Gastrocnemius medialis (tissue), 4 donors: ENCODE measurements at places on chromosomes 2 and 18.

DNA sequence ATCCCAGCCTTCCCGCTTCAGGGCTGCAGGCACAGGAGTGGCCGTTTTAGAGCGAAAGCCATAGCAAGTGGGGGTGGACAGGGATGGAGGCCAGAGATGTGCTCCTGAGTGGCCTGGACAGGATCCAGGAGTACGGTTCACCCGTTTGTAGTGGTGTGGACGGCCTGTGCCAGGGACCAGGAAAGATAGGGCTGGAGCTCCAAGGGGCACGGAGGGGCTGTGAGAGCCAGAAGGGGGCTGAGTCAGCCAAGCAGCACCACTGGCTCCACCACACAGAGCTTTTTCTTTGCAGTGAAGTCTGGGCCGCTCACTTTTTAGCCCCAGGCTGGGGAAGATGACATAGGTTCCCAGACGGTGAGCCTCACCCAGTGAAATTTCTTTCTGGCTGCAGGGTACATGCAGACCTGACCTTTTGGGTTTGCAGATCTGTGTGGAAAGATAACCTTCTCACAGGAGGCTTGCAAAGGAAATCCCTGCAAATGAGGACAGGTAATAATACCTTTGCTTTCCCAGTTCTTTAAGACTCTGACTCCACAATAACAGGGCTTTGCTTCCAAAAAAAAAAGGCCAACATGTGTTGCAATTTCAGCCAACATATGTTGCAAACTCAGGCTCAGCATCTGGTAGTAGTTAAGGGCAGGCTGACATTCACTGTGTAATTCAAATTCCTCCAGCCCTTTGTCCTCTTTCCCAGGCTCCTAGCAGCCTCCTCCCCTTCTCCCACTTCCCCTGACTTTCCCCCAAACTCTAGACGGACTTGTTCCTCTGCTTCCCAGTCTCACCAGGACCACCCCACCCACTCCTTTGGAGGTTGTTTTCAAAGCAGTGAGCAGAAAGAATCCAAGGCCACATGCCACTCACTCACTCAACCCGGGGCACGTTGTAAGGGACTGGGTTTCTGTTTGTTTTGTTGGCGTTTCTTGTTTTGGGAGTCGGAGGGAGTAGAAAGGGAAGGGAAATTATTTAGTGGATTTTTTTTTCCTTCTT, 20.3 kb upstream of the LAPTM4A start:
- DNase-seq = peak; percentile 37
- H3K4me1 ChIP-seq = no peaks in the 10 kb centered on the region
- peak overlapping the region; percentile 76 for H3K27ac ChIP-seq
- no peaks in the 10 kb centered on the region for H3K36me3 ChIP-seq
- no peak overlapping the region for H3K4me3 ChIP-seq

- DNase-seq = no peak
- H3K27ac ChIP-seq = no peak overlapping the region
- no peaks in the 10 kb centered on the region for H3K36me3 ChIP-seq
- no peaks in the 10 kb centered on the region for H3K4me1 ChIP-seq
- no peak overlapping the region for H3K4me3 ChIP-seq
- H3K27me3 ChIP-seq = no peaks in the 10 kb centered on the region
Observed at GRCh38 chr2:232771870-232772269, 4.5 kb downstream of the KCNJ13 start.

DNA sequence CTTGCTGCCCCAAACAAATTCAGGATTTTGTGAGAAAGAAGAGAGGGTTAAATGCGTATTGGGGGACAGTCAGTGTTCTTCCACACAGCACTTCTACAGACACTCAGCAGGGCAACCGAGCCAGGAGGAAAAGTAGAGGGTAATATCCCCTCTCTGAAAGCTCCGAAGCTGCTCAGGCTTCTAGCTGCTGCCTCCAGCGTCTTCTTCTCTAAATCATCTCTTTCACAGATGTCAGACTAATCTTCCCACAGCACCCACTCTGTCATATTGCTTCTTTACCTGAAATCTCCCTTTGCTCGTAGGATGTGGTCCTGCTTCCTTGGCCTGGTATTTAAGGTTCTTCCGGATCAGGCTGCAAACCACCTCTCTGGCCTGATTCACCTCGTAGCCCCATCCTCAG, 117.6 kb upstream of the HAAO start:
- no peaks in the 10 kb centered on the region for H3K36me3 ChIP-seq
- peaks cover 30% of the 10 kb centered on the region for H3K4me1 ChIP-seq
- DNase-seq = no peak
- no peak overlapping the region for H3K4me3 ChIP-seq
- H3K27me3 ChIP-seq = no peaks in the 10 kb centered on the region
- H3K27ac ChIP-seq = no peak overlapping the region

- H3K36me3 ChIP-seq = no peaks in the 10 kb centered on the region
- peak; percentile 94 for DNase-seq
- H3K4me3 ChIP-seq = peak overlapping the region; percentile 97
- H3K27me3 ChIP-seq = no peaks in the 10 kb centered on the region
- H3K4me1 ChIP-seq = peaks cover 29% of the 10 kb centered on the region
- peak overlapping the region; percentile 100 for H3K27ac ChIP-seq
Observed at GRCh38 chr2:156342254-156343095, 10.0 kb upstream of the NR4A2 start.

DNA sequence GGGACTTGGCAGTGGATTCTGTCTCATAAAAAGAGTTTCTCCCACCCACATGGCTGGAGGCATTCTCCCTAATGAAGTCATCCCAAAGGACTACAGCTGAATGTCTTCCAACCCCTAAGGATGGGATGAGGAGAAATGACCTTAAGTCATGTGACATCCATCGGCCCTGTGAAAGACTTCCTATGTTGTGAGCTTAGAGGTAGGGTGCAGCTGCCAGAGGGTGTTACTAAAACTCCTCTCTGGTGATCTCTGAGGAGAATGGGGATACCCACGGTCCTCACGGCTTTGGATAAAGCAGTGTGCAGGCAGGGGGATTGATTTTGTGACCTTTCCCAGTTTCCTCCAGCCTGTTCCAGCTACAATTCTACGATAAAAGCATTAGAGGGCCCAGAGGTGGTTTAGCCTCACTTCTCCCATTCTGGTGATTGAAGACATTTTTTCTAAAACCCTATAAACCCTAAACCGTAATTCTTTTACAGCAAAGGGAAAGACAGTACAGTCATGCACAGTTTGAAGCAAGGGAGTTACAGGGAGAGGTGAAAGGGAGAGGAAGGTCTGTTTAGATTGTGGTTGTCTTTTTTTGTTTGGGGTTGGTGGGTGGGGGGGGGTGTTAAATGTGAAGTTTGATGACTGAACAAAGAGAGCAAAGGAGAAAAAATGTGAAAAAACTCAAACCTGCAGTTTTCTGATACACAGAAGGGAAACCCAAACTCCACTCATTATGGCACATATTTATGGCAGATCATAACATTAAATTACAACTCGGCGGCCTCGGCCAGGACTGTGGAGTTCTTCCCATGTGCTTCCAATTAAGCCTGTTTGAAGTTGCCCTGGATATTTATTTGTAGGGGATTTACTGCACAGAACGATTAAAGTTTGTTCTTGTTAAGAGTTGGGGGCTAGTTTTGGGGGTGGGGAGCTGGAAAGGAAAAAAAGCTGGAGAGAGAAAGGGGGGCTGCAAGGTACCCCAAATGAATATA, 26.6 kb upstream of the SLC14A2 start:
- no peak overlapping the region for H3K27ac ChIP-seq
- no peaks in the 10 kb centered on the region for H3K4me1 ChIP-seq
- H3K27me3 ChIP-seq = no peaks in the 10 kb centered on the region
- H3K4me3 ChIP-seq = no peak overlapping the region

- H3K27ac ChIP-seq = no peak overlapping the region
- DNase-seq = no peak
- H3K4me1 ChIP-seq = no peaks in the 10 kb centered on the region
- no peaks in the 10 kb centered on the region for H3K27me3 ChIP-seq
- no peak overlapping the region for H3K4me3 ChIP-seq
Observed at GRCh38 chr2:57534358-57534757, 512.2 kb upstream of the VRK2 start.

DNA sequence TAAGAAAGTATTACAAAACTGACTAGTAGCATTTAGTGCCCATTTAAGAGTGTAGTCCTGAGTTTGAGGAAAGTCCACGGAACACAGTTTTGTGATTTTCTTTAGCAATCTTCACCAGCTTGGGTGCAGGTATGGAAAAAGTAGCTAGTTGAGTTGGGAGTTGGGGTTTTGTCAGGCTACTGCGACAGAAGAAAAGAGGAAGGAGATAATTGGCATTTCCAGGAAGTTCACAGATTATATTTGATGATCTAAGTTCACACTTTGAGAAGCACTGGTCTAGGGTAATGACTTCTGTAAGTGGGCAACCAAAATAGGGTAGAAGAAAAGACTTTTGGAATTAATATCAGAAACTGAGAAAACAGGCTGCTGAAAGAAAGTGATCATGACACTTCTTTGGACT, 52.1 kb downstream of the VIL1 start:
- no peaks in the 10 kb centered on the region for H3K4me1 ChIP-seq
- H3K4me3 ChIP-seq = no peak overlapping the region
- DNase-seq = no peak
- H3K27ac ChIP-seq = no peak overlapping the region
- no peaks in the 10 kb centered on the region for H3K27me3 ChIP-seq

DNA sequence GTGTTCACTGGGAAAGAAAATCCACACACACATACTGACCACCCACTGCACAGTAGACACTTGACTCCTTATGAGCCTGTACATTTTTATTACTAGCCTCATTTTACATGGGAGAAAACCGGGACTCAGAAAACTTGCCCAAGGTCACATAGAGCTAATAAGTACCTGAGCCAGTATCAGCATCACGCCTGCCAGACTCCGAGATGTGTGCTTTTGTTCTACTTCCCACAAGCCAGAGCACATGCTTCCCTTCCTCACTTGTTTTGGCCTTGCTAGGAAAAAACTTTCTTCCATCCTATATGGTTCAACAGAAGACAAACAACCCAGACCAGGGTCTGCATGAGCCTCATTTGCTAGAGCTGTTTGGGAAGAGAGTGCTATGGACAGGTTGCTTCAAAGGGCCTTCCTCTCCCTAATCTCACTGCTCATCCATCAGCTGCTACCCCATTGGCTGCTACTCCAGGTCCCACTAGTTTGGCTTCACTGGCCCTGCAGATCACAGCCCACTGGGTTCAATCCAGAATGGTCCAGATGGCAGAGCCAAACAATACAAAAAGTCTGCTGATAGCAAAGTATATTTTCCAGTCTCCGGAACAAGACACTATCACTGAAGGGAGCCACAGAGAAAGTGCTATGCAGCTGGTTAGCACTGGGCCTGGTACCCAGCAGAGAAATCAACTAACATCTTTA, 63.9 kb downstream of the STK39 start:
- H3K36me3 ChIP-seq = no peaks in the 10 kb centered on the region
- no peaks in the 10 kb centered on the region for H3K4me1 ChIP-seq
- no peaks in the 10 kb centered on the region for H3K27me3 ChIP-seq
- H3K27ac ChIP-seq = no peak overlapping the region
- DNase-seq = no peak

GRCh38 chr2:152696476-152696875, 20.8 kb downstream of the PRPF40A start:
- H3K4me3 ChIP-seq = no peak overlapping the region
- H3K27ac ChIP-seq = no peak overlapping the region
- H3K36me3 ChIP-seq = no peaks in the 10 kb centered on the region
- H3K4me1 ChIP-seq = peaks cover 3% of the 10 kb centered on the region

DNA sequence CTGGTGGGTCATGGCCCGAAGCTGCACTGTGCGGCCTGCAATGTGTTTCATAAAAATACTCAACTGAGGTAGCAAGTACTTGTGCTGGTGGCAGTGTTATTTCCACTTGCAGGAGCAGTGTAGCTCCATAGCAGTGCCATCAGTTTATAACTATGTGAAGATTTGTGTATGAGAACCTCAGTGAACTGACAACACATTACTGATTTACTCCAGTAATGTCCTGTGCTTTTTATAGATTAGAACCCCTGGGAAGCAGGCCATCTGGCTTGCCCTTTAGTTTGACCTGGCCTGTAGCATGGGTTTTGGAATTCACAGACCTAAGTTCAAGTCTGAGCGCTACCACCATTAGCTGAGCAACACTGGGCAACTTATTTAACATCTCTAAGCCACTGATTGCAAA, 99.7 kb upstream of the AQP4 start:
- no peak overlapping the region for H3K4me3 ChIP-seq
- no peak for DNase-seq
- H3K36me3 ChIP-seq = no peaks in the 10 kb centered on the region
- peaks cover 6% of the 10 kb centered on the region for H3K4me1 ChIP-seq
- no peaks in the 10 kb centered on the region for H3K27me3 ChIP-seq
- no peak overlapping the region for H3K27ac ChIP-seq
